ENCODE measurements at places on chromosomes 5 and 9.

- DNase-seq, result no peak
Observed at GRCh38 chr9:120183615-120184014, 396.4 kb downstream of the CDK5RAP2 start.

DNA sequence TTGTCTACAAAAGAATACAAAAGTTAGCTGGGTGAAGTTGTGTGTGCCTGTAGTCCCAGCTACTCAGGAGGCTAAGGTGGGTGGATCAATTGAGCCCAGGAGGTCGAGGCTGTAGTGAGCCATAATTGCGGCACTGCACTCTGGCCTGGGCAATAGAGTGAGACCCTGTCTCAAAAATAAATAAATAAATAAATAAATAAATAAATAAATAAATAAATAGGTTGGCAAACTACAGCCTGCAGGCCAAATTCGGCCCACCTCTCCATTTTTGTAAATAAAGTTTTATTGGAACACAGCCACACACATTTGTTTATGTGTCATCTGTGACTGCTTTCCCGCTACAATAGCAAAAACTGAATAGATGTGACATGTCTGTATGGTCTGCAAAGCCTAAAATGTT lies 9.5 kb downstream of the PTGS1 start:
- no peak for DNase-seq

DNA sequence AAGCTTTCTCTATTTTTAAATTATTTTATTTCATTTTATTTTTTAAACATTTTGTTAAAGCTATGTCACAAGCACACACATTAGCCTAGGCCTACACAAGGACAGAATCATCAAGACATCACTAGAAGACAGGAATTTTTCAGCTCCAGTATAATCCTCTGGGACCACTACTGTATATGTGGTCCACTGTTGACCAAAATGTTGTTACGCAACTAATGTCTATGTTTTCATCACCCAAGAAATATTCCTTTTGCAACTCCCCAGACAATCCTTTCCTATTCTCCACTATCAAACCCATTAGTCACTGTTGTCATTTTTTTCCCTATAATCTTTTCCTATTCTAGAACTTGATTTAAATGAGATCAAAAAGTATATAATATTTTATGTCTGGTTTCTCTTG lies 2371.7 kb upstream of the C9orf72 start:
- no peak for DNase-seq

- DNase-seq, result no peak
Observed at GRCh38 chr9:136798708-136799078, 2.6 kb downstream of the CCDC183 start.

DNA sequence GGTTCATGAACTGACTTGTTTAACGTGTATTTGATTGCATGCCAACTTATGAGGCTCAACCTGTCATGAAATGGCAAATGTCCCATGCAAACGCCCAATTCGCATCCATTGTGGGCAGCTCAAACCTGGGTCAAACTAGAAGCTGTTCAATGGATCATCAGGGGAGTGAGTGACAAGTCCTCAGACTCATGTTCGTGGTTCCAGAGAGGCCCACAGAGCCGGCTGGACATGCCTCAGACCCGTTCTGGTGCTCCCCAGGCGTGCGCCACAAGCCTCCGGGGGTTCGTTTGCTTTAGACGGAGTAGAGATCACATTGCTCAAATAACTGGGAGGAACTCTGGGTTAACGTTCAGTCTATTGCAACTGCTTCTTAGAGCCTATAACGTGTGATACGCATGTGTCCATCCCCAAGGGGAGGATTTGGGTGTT lies 15.0 kb downstream of the GFI1B start:
- no peak for DNase-seq

DNA sequence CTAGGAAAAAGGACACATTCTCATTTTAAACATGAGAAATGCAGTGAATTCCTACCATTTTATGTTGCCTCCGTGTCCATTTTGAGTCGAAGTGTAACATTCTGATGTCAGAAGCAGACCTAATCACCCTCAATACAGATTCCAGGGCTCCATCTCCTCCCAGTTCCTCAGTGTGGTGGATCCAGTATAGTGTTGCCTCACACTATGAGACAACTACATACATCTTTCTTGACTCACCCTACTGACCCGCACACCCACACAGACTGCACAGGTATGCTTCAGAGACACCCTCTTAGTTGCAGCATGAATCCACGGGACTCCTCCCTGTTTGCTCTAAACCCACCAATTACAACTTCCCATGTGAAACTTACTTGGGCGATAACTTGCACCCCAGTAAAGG lies 564.9 kb downstream of the SEMA5A start:
- peak; percentile 4 for DNase-seq

- DNase-seq, result no peak
Observed at GRCh38 chr9:80143899-80144298, 572.1 kb downstream of the TLE4 start.

DNA sequence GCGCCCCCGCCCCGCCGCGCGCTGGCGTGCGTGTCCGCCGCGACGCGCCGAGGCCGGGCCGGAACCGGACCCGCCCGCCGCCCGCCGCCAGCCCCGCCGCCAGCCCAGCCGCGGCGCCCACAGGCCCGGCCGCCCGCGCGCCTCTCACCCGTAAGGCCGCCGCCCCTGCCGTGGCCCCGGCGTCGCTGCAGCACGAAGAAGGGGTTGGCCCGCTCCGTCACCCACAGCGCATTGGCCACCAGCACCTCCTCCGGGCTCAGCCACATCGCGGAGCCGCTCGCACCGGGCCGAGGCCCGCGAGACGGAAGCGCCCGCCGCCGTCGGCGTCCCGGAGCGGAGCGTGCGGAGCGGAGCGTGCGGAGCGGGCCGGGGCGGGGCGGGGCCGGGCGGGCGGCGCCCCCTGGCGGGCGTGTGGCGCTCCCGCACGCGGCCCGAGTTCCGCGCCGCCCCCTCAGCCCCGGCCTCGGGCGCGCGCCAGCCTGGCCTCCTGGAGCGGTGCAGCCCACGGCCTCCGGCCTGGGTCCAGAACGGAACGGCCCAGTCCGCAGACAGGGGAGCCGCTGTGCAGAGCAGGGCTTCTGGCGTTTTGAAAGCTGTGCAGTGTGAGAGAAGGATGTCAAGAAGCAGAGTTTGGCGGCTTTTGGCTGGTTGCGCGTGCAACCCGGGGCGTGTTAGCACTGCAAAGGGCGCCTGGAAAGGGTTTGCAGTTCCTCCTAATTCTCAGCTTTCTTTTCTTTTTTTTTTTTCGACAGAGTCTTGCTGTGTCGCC lies at the start of gene TBC1D9B:
Gene TBC1D9B, minus strand, starts transcription at position 342 of the 769 bp plus-strand sequence. Its CDS starts 76 bp downstream, at position 266.
- DNase-seq, result peak; percentile 70

DNA sequence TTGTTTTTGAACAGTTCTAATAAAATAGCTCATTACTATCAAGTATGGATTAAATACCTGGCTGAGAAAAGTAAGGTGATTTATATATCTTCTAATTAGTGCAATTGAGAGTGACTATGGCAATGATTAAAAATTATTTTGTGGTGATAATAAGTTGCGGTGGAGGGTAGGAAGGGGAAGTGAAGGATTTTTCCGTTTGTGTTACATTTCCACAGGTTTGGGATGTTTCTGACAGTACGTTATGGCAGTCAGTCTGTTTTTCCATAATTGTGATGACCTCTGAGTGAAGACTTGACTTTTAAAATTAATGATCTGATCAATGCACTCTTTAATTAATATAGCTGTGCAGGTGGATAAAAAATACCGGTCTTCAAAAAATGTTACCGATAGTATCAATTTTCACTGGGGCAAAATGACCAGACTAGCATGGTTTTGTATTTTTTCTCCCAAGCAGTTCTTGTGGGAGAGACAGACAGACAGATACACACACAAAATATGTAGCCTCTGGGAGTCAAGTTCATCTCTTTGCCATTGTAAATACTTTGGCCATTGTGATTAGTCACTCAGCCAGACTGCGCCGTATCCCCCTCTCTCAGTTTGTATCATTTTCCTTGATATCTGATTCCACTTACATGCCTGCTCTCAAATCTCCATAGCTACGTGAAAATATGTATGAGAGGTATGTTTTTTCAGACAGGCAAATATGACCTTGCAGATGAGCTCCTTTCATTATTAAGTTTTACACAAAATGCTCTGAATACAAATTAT lies 60.2 kb downstream of the ARHGAP26 start:
- peak; percentile 80 for DNase-seq

DNA sequence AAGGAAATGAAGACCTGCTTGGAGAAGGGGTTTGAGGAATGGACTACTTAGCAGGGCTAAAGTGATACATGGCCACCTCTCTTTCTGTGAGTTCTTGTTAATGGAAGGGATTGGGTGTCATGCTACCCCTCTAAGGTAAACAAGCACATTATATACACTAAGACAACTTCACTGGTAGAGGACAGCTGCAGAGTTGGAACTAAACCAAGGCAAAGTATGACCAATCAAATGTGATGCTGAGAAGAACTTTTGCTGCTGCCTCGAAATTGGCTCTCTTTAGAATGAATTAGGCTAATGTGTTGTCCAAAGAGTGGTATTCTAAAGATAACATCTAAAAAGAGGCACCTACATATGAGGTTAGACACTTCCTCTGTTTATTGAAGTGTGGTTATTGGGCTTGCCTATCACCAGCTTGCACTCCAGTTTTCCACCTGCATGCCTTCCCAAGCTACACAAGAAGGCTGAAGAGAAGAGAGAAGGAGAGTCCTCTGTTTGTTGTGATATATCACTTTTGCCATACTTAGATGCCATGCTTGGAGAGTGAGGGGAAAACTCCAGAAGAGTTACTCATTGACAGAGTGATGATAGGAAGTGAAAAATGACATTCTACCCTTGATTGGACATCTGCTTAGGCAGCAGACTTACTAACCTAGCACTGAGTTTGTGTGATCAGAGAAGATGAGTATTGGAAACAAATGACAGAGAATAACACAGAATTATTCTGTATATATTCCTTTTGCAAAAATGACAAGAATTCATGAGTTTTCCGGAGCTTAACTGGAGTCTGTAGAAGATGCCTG lies 536.1 kb downstream of the ZNF608 start:
- no peak for DNase-seq

DNA sequence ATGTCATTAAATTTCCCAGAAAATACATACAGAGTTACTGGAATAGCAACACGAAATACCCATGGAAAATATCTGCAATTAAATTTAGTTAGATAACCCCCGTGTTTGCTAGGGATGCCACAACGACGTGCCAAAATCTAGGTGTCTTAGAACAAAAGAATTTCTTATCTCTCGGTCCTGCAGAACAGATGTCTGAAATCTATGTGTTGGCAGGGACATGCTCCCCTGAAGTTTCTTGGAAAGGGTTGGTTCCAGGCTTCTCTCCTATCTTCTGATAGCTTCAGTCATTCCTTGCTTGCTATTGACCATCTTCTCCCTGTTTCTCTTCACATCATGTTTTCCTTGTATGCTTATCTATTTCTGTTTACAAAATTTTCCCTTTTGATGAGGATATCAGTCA lies 1067.0 kb downstream of the CDH18 start:
- no peak for DNase-seq

GRCh38 chr9:3049636-3050035 lies 205.7 kb upstream of the PUM3 start:
- peak; percentile 47 for DNase-seq

GRCh38 chr9:134215420-134215698 lies 51.0 kb upstream of the RNU6ATAC start:
- no peak for DNase-seq

GRCh38 chr9:70998962-70999361 lies 122.5 kb downstream of the TRPM3 start:
- peak; percentile 24 for DNase-seq

DNA sequence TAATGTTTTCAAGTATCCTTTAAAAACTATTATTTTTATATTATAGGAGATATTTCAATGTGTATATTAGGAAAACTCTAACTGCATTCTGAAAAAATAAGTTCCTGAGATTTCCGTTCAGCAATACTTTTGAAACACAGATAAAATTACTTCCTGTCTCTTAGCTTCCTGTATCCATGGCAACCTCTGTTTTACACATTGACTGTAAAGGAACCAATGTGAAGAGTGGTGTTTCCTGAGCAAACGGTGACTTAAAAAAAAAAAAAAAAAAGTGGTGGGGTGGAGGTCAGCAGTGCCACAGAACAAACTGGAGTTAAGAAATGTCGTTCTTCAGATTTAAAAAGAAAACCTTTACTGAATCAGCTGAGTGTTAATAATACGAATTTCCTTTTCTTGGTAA lies at the start of gene LRRC70:
Gene LRRC70, plus strand, starts transcription at position 280 of the 400 bp plus-strand sequence. CDS start 620 bp downstream, outside the sequence.
- DNase-seq, result peak; percentile 12

DNA sequence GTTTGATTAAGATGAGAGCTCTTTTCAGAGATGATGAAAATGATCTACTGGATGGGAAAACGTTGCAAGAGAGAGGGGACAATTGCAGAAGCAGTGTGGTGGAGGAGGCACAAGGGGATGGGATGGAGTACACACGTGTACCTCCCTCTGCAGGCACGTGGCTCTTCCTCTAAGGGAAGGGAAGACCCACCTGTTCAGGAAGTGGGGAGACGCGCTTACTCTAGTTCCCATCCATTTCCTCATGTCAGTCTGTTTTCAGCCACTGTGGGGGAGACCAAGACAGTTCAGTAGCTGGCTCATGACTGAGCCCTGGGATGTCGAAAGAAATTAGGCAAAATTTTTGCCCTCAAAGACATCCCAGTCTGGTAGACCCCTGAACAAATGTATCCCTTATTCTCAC lies 619.2 kb upstream of the CLINT1 start:
- no peak for DNase-seq

DNA sequence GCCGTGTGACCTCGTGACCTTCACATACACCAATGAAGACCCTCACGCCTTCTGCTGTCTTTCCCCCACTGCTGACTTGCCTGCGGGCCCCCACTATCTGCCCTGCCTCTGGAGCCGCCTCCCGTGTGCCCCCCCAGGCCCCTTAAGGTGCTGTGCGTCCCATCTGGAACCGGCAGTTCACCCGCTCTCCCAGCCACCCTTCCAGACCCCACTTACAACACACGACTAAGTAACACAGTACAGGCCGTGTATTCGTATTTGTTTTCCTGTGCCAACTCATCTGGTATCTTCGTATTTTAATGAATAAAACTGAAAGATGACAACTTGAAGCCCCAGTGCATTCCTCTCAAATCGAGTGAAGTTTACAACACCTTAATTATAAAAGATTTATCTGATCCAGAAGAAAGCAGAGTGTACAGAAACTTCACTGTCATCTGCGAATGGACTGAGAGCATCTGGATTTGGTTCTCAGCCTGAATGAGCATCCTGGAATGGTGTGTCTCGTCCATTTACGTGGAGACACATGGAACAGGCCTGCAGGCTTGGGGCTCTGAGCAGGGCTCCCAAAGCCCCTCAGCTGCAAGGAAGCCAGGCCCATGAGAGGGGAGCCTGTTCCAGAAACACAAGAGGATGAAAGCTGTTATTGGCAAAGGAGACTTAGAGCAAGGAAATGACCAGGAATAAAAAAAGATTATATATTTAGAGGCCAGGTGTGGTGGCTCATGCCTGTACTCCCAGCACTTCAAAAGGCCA lies 21.9 kb upstream of the TERT start:
- no peak for DNase-seq

Measured in EL (cell line).